ENCODE measurements at places on chromosomes 7 and 10.

- no peak for DNase-seq
Observed at GRCh38 chr7:119842337-119842736, 430.6 kb upstream of the KCND2 start.

GRCh38 chr7:54663186-54663585 is 95.8 kb downstream of the SEC61G start:
- no peak for DNase-seq

DNA sequence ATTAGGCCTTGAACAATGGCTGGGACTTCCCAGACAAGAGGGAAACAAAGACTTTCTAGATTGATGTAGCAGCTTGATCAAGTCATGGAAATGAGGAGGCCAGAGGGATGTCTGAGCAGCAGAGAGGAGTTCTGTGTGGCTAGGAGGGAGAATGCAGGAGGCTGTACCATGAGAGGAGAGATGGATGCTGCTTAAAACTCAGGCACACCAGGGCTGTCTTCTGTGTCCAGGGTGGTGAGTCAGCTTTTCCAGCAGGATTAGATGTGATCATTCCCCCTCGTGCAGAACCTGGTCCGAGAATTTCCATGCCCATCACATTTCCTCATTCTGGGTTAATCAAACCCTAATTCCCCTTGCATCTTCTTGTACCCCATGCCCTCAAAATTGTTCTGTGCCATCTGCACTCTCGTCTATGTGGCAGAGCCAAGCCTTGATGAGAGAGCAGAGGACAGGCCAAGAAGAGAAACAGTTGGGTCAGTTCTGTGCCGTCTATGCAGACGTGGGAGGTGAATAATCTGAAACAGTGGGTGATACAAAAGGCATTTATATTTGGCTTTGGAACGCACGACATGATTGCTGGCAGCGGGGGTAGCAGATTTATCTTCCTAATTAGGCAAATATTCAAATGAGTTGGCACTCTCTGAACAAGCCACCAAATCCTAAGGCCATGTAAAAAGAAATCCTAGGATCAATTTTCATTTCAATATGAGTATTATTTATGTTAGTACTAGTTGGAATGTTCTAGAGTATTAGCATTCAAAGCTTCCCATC is 160.7 kb downstream of the TMEM178B start:
- no peak for DNase-seq

GRCh38 chr10:95835149-95835860 is 72.5 kb upstream of the CC2D2B start:
- no peak for DNase-seq

- DNase-seq: no peak
Observed at GRCh38 chr10:62390497-62391176, 16.5 kb downstream of the ZNF365 start.

DNA sequence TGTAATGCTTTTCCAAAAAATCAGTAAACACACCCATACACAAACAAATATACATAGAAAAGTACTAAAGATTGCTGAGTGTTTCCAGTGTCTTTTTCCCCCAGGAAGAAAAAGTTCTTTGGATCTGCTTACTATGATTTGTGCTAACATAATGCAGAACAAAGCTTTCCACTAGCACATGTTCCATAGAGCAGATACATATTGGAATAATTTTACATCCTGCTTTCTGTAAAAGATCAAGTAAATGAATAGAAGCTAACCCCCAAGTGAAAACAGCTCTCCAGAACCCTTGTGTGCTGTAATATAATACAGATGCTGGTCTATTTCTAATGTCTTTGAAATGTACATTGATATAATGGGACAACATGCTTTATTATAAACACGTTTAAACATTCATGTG is 125.5 kb downstream of the PON1 start:
- no peak for DNase-seq
